ENCODE measurements at places on chromosomes 4 and X.

DNA sequence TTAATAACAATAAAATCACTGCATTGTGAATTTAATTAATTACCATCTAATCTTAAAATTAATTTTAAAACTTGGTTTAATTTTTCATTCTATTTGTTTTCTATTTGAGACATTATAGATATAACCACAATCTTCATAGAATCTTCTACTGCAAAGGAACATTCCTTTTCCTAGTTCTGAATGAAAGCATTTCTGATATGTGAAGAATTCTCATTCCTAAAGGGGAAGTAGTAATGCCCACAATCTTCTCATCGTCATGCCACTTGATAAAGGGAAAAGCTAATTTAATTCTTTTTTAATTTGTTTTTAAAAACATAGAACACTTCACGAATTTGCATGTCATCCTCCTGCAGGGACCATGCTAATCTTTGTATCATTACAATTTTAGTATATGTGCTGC is 23.7 kb downstream of the MGARP start:
- DNase-seq: no peak

- DNase-seq: no peak
These were observed 108.2 kb downstream of the PCDH7 start for GRCh38 chr4:30828264-30828926.

DNA sequence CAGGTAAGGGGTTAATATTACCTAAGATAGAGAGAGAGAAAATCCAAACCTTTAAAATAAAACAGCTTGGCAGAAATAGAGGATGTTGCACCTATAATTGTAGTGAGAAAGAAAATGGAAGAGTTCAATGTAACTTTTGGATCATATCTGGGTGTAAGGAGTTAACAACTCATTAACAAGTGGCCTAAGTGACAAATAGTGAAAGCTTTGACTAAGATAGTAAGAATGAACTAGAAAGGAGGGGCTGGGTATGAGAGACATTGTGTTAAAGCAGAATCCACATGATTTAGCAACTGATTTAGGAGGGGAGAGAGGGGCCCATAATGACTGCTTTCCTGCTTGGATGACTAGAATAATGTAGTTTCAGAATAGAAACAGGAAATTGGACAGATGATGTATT is 761.0 kb downstream of the IL1RAPL1 start:
- DNase-seq: no peak

- no peak for DNase-seq
These were observed 242.9 kb upstream of the PITX2 start for GRCh38 chr4:110865611-110866259.

GRCh38 chrX:79556800-79557199 is 189.7 kb upstream of the ITM2A start:
- no peak for DNase-seq
